ENCODE measurements at places on chromosomes 4 and X.

DNA sequence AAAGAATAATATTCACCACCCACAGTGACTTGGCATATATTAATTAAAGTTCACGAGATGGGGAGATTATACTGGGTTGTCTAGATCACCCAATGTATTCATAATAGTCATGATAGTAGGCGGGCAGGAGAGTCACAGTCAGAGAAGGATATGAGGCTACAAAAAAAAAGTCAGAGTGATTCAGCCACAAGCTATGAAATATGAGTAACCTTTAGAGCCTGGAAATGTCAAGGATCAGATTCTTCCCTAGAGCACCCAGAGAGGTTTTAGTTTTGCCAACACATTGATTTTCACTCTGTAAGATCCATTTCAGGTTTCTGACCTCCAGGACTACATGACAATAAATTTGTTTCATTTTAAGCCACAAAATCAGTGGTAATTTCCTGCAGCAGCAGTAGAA lies 501.9 kb downstream of the GABRG1 start:
- no peak for DNase-seq

DNA sequence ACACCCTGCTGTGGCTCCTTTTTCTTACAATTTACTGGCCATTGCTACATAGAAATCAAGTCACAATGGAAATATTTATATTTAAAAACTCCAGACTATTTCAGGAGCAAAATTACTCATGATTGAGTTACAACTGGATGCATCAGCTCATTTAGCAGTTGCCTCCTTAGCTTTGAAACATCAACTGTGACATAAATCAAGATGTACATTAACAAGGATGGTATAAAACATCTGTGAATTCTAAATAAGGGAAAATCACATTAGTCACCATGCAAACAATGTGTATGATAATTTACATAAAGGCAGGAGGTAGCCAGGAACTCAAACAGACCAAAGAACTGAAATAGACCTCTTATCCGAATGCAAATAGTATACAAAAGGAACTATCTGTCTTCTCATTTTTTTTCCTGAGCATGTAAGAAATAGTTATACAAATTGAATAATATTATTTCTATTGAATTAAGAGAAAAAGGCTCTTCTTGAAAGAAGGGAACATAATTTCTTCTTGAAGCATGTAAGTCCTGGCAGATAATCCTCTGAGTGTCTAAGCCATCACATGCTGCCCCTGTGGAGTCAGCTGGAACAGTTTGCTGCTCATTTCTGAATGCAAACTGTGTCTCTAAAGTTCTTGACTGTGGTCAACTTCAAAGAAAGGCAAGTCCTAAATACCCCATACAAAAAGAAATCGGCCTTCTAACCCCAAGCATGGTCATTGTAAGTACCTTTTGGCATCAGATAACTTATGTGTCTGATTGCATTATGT lies 151.2 kb downstream of the NAA11 start:
- DNase-seq, result no peak

DNA sequence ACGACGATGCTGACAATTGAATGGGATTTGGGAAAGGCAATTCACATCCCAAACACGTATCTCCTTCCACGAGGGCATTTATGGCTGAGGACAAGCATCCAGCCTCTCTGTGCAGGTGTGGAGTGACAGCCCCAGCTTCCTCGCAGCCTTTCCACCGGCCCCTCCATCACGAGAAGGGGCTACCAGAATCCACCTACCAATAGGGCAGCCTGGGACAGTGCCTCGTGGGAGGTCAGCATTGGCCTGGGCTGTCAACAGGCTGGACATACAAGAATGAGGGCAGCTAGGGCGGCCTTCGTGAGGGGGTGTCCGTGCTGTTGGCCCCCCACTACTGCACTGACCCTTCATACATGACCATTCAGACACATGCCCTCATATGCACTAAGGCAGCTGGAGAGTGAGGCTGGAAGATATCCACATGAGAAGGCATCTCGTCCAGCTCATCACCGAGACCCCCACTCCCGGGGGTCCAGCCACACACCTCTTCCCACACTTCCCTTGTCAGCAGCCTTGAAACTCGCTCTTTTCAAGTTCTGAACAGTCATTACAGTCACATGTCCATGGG lies 81.0 kb upstream of the ADRA2C start:
- no peak for DNase-seq

DNA sequence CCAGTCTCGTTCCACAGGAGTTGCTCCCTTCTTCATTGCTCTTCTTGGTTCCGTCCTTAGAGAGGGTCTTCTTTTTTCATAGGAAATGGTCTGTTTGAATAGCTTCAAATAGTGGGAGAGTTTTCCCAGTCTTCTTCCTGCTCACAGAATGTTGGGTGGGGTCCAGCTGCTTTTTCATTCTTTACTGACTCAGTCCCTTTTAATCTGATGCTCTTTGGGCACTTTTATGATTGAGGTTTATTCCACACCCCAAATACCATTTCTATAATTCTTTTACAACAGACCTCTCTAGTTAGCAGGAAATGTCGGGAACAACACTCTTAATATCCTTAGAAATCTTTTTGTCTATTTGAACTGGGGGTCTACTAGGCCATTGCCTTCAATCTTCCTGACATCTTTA lies 239.5 kb downstream of the PRDM5 start:
- no peak for DNase-seq

DNA sequence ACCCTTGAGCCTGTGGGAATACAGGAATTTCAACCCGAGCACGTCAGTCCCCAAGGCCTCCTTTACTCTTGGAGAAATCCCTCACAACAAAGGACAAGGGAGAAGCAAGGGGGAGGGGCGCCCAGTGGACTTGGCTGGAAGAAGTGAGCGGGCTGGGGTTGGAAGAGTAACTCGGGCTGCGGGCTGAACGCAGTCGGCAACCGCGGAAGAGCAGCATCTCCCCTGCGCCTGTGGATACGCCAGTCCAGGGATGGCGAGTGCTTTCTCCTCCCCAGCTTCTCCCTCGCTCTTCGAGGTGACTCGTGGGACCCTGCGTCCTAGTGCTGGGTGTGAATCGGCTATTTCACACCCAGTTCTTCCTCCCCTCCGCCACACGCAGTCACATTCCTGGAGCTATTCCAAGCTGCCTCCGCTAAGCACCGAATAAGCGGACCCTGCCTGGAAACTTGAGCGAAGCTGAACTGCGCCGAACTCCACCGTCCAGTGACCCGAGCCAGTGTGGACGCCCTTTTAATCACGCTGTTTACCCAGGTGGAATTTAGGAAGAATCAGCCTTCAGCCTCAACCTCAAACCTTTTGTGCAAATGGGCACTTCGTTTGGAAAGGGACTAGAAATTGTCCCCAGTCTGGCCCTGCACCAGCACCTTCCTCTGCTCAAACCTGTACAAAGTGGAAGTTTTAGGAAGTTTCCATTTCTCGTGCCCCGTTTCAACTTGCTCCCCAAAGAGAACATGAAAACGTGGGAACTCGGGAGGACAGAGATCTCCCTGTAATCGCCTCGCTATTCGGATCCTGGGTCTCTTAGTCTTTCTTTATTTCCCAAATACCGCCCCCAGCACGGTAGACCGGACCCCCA lies 64.3 kb upstream of the WDR17 start:
- no peak for DNase-seq
